ENCODE measurements at places on chromosomes 3 and 15.

DNA sequence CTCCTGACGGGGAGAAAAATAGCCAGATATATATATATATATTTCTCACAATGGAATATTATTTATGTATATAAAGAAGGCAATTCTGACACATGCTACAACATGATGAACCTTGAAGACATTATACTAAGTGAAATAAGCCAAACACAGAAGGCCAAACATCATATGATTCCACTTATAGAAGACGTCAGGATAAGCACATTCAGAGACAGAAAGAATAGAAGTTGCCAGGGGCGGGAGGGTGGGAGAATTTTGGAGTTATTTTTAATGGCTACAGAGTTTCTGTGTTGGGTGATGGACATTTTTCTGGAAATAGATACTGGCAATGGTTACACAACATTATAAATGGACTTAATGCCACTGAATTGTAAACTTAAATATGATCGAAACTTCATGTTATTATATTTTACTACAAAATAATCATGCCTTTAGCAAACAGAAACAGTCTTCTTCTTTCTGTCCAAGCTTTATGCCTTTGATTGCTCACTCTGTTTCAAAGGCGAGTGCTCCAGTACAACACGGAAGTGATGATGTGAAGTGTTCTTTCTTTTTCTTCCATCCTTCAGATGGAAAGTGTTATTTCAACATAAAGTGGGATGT is 514.0 kb downstream of the OCA2 start:
- DNase-seq, result no peak

DNA sequence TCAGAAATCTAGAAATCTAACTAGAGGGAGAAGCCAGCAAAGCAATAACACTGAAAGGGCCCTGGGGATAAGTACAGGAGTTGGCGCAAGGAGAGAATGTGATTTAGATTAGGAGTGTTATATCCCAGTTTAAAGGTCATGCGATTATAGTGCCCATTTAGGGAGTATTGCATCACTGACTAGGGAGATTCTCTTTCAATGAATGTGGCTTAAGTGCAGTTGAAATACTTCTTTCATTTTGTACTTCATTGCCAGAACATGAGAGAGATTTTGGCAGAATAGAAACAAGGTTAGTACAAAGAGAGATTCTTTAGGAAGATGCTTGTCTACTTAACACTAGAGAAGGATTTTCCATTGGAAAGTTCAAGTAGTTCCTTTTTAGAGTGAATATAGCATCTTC is 13.9 kb downstream of the ROBO2 start:
- DNase-seq, result no peak

- no peak for DNase-seq
Measured at GRCh38 chr15:72464251-72464650, 9.9 kb upstream of the ARIH1 start.

DNA sequence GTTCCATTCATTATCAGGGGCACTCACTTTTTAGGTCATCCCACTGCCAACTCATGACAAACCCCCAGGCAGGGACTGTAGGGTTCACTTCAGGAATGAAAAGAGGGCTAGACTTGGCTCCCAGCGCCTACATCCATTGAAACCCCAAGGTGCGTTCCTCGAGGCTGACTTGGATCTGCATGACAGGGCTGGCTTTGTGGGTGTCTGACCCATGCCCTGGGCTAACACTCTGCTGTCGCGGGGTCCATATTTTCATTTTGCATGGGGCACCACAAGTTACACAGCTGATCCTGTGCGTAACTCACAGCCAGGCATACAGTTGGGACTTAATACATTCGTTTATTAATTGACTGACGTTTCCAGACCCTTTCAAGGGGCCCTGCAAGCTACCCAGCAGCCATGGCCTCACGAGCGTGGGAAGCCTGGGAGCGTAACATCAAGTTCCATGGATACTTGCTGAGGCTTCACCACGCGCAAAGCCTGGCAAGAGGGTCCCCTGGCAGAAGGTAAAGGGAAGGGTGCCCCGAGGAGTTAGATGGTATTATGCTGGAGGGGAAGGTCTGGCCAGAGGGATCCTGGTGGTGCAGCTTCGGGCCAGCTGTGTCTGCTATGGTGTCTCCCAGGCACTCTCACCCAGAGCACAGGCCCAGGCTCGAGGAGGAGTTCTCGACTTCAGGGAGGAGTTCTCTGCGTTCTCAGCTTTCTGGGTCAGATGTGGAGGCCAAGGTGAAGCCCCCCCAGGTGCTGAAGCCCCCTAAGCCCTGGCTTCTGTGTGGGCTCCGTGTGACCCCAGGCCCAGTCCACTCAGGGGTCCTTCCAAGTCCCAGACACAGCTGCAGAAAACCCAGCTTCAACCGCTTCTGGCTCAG is 85.4 kb downstream of the ADAMTS17 start:
- no peak for DNase-seq

DNA sequence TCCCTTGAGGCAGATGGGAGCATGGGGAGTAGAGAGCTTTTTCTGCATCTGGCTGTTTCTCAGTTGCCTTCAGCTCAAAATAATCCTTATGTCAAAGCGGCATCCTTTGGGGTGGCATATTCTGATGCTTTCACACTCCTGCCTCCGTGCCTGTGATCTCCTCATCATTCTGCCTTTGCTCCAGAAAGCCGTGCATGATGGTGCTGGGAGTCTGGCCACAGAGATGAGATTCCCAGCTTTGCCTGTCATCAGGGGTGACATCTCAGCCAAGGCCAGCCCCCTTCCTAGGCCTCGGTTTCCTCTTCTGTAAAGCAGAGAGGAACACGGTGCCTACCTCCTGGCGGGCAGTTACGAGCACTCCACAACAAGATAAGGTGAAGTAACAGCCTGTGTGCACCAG is 96.3 kb upstream of the ALDH1A3 start:
- DNase-seq, result no peak

DNA sequence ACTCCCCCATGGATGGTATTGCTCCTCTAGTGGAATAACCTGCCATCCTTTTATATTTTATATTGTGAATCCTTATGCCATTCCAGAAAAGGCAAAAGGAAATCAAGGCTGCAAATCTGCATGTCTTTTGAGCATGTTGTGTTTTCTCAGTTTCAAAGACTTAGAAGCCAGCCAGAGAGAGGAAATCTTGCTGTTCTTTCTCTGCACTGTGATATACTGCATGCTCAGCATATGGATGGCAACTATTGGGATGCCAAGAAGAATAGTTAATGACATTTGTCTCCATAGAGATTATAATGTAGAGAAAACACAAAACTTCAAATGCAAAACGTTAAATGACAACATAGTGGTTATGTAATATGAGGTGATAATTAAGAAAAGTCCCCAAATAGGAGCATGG is 106.0 kb upstream of the NUDT16 start:
- DNase-seq, result no peak

- DNase-seq, result no peak
Measured at GRCh38 chr3:14927308-14927707, 20.1 kb upstream of the NR2C2 start.

- DNase-seq, result no peak
Measured at GRCh38 chr15:63456258-63456657, 48.1 kb upstream of the USP3 start.

GRCh38 chr3:62101488-62101887 is 271.9 kb downstream of the FEZF2 start:
- no peak for DNase-seq
